ENCODE measurements at places on chromosomes 1 and 21. TPM values are rescaled to one million over a fixed set of nuclear protein-coding genes. Genes with fewer than 3 reads are reported as not detected.

The NR0B2 gene
- not detected for total RNA-seq

The MTARC2 gene
- 0.41 TPM for total RNA-seq

The LAMC1 gene
- 99.6 TPM for total RNA-seq

The MAP3K7CL gene
- total RNA-seq, result 4.0 TPM

The VHLL gene
- not detected for total RNA-seq
